ENCODE measurements at places on chromosomes 3 and 15.

DNA sequence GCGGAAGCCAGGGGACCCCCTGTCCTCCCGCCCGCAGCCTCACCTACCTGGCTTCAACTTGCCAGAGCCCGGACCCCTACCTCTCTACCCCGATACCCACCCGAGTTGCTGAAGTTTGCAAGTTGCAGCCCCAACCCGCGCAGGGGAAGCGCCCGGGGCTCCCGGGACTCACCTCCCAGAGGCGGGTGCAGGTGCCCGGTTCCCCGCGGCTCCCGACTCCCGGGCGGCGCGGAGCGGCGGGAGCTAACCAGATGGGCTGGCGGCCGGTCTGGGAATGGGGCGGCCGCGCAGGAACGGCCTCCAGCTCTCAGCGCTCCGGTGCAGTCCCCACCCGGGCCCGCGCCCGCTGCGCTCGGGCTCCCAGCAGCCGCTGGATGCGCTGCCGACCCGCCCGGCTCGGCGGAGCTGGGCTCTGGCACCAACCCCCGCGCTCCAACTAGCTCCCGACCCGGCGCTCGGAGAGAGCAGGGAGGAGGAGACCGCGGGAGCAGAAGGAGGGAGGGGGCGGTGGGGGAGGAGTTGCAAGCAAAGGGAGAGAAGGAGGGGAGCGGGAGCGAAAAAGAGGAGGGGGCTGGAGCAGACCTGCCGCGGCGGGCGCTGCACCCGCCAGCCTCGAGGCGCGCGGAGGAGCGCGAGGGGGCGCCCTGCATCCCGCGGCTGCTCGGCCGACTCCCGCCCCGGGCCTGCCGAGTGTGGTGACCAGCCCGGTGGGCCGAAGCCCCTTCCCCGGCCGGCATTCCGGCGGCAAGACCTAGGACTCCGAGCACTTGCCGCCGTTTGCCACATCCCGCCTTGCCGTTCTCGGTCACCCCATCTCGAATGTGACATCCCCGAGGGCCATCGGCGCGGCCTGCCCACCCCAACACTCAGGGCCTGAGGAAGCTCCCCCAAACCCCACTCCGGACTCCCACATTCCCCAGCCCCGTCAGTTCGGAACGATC lies at the start of gene SEMA5B:
Gene SEMA5B (minus strand): TSS at position 472 of the 941 bp plus-strand sequence. CDS start 66,500 bp downstream, outside the sequence.
- peak; percentile 43 for DNase-seq

DNA sequence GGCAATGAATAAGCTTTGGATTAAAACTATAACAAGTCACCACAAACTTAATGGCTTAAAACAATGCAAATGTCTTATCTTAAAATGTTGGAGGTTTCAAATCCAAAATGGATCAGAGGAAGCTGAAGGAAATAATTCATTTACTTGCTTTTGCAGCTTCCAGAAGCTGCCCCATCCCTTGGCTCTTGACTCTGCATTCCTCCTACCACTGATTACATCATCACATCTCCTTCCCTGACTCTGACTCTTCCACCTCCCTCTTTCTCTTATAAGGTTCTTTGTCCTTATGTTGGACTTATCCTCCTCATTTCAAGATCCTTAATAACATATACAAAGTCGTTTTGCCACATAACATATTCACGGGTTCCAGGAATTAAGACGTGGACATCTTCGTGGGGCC lies 982.8 kb upstream of the ROBO1 start:
- no peak for DNase-seq

DNA sequence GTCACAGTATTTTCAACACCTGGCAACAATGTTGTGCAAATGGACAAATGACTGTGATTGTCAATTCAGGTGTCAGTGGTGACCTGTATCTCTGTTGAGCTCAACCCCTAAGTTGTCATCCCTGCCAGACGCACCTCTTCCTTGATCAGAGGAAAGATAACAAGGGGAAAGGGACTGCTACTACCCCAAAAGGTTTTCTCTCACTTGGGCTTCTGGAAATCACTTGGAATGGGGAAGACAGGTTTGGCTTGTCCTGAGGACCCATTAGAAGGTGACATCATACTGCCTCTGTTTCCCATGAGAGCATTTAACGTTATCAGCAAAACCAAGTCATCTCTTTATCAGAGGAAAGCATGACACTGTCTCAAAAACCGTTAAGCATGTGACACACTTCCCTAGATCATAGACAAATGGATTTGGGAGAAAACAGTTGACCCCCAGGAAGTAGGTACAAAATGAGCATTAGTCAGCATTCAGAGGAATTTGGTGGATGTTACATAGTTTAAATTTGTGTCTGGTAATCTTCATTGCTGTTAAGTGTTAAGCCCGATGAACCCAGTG lies 769.5 kb downstream of the GRM7 start:
- DNase-seq, result no peak

- DNase-seq, result no peak
These were observed 86.9 kb downstream of the CDIN1 start for GRCh38 chr15:36666228-36666905.

- no peak for DNase-seq
These were observed 36.7 kb downstream of the CIP2A start for GRCh38 chr3:108552267-108553159.

GRCh38 chr15:99721896-99722295 lies 11.3 kb downstream of the LYSMD4 start:
- DNase-seq, result no peak

GRCh38 chr3:105323274-105323599 lies 43.5 kb upstream of the ALCAM start:
- no peak for DNase-seq

DNA sequence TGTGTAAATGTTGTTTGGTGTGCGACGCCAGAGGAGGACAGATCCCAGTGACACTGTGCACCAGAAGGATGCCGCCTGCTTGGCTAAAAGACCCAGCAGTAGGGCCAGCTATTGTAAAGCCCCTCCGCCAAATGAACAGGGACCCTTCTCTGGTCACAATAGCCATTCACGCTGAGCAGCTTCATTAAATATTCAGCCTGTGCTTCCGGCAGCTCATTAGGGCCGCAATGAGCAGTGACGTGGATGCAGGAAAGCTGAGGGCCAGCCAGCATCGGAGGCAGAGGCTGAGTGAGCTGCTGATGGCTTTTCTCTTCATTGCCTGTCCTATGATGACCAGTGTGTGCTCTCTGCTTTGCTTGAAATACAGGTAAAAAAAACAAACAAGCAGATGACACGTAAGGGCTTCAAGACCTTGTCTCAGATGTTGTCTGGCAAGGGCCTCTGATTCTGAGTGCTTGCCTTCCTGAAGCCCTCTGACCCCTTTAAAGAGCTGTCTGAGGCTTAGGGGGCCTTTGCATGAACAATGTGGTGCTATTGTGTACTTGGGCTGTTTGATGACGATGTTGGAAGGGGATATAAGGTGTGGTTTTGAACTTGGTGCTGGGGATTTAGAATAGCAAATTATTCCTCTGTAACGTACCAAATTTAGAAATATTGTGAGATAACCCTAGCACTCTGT lies 130.4 kb downstream of the FEZF2 start:
- no peak for DNase-seq

- DNase-seq, result no peak
These were observed 604.3 kb downstream of the FGF12 start for GRCh38 chr3:192122832-192123594.

DNA sequence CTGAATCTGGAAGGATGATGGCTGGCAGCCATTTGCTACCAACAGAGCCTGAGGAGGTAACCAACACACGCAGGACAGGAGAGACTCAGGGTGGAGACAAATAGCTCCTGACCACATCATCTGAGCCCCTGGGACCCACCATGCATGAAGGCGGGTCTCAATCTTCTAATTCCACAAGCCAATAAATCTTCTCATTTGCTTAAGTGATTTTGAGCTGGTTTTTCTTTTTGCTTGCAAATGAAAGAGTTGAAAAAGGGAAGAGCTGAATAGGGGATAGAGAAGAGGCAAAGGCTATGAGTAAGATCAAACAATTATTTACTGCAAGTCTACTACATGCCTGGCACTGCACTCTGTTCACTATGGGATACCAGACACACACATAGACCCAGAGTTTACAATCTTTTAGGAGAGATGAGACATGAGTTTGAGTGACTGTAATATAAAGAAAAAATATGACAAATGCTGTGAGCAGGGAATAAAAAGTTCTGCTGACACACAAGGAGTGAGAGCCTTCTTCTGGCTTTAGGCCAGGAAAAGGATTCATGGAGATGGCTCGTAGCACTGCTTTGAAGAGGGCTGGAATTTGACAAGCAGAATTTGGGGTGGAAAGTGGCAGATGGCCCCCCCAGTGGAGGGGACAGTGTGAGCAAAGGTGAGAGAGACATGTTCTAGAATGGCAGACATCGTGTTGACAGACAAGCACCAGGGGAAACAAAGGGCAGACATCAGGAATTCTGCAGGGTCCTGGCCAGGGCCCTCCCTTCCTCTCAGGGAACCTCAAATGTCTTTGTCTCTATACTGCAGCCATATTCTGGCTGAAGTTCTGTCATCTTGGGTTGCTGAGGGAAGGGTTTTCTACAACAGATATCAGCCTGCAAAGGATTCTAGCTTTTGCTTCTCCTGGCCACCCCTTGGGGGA lies 69.8 kb upstream of the WNT5A start:
- DNase-seq, result no peak

GRCh38 chr3:194637541-194638400 lies 4.6 kb upstream of the TMEM44 start:
- no peak for DNase-seq

DNA sequence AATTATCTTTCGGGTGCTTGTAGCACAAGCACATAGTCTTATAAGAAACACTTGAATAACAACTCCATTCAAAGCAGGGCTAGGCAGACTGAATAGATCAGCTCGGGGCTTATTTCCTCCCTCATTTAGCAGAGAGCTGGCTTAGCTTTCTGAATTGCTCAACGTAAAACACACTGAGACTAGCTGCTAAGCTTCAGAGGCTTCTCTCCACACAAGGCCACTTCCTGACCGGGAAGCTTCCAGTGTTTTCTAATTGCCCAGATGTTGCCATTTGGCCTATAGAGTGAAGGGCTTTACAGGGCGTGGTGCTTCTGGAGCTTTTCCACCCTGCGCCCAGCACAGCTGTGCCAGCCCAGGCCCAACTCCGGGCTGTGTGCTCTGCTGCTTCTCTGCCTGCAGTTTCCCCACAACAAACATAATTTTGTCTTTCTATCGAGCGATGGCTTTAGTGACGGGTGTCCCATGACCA lies 16.6 kb downstream of the FAM240A start:
- DNase-seq, result no peak

DNA sequence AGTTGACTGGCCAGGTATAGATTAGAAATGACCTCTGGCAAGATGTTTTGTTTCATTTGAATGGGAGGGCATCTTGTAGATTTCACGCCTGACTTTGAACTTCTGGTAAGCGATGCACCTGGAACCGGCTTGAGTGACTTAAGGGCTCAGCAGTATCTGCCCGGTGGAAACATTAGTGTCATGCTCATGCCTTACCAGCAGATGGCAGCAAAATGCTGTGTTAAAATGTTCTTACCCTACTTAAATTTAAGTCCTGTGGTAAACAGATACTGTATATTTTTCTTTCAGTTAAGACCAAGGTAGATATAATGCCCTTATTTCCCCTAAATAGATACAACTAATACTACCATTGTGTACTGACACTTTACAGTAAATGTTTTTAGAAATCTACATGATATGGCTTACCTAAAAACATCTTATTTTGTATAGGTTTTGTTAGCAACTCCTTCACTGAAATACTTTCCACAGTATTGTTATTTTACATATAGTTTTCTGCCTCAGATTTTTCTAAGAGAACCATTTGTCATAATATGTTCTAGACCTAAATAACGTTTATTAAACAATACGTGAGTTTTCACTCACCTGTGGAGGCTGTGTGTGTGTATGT lies 25.5 kb downstream of the ASB7 start:
- DNase-seq, result peak; percentile 53

DNA sequence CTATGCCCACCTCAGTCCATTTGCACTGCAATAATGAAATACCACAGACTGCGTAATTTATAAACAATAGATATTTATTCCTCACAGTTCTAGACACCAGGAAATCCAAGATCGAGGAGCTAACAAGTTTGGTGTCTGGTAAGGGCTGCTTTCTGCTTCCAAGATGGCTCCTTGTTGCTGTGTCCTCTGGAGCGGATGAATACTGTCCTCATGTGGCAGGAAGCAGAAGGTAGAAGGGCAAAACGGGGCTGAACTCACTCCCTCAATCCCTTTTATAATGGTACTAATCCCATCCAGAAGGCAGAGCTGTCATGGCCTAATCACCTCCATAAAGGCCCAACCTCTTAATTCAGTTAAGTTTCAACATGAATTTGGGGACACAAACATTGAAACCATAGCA lies 75.3 kb downstream of the P2RY1 start:
- DNase-seq, result no peak

GRCh38 chr3:128933213-128933921 lies 53.9 kb downstream of the ACAD9 start:
- no peak for DNase-seq

GRCh38 chr3:157248590-157249422 lies 88.9 kb upstream of the CCNL1 start:
- DNase-seq, result peak; percentile 75

GRCh38 chr15:70014331-70014730 lies 83.4 kb downstream of the TLE3 start:
- no peak for DNase-seq

GRCh38 chr3:131397889-131398288 lies 16.3 kb downstream of the NUDT16 start:
- no peak for DNase-seq

DNA sequence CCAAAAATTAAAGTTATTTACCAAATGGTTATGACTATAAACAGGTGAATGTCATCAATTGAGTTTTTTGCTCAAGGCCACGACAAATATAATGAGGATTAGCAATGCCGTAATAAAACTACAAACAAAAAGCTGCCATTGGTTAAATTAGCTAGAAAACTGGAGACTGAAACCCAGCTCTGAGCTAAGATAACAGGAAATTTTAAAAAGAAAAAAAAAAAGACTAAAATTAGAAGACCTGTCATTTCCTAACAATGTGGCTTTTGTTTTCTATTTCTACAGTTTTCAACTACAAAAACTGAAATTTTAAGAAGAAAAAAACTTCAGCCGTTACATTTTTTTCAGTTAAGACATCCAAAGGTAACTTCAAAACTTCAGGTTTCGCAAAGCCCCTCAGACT lies 9.7 kb downstream of the SLC12A6 start:
- no peak for DNase-seq

DNA sequence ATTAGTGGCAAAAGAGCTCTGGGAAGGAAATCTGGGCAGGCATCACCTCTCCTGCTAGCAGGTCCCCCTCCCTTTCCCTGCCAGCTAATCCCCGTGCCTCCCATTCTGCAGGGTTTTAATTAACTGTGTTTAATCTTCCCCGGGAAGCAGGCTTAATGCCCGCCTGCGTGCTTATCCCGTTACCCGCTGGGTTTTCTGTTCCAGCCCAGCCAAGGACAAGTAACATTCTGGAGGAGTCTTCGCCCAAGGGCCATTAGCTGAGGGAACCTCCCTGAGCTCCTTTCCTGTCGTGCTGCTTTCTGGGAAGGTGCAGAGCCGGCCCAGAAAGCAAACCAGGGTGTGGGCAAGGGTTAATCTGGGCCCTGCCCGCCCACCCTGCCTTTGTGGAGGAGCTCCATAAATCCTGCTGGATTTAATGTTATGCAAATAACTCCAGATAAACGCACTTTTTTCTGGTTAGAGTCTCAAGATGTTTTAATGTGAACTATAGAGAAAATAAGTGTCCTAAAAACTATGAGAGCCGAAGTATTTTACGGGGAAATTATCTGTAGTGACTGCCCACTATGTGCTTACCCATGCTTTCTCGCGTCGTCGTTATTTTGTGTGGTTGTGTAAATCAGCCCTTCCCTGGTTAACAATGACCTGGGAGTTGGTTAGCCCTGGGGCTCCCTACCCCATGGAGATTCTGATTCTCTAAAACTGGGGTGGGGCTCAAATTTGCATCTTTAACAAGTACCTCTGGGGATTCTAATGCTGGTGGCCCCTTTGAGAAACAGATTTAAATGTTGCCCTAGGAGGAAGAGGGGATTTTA lies 25.9 kb downstream of the TRIM71 start:
- DNase-seq, result no peak

- DNase-seq, result no peak
These were observed 38.0 kb downstream of the COL6A5 start for GRCh38 chr3:130383424-130383823.
